A172 (cell line): ENCODE measurements at places on chromosomes 2 and 18.
A peak's percentile ranks its signal among the peaks of the same experiment; 100 is the strongest.

GRCh38 chr2:5064687-5065086 lies 627.5 kb upstream of the SOX11 start:
- no peak for DNase-seq

GRCh38 chr18:77833807-77834206 lies 584.2 kb downstream of the GALR1 start:
- DNase-seq, result no peak

DNA sequence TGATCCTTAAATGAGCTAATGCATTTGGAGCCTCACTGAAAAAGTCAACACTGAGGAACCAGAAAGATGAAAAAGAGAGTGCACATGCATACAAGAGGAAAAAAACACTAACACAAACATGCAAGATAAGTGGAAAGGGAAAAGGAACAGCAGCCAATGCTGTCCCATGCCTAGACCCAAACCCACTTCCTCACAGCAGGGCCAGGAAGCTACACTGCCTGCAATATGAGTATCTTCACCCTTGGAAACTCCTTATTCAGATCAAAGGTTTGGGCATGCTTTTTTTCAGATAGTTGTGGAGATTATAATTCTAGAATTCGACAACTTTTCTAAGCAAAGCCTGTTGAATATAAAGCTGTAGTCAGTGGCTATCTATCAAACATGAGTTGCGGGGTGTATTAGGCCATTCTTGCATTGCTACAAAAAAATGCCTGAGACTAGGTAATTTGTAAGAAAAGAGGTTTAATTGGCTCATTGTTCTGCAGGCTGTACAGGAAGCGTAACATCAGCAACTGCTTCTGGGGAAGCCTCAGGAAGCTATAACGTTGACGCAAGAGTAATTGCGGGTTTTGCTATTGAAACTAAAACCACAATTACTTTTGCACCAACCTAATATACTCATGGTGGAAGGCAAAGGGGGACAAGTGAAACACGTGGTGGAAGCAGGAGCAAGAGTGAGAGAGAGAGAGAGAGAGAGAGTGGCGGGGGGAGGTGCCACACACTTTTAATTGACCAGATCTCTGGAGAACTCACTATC lies 138.2 kb downstream of the MBD2 start:
- DNase-seq, result no peak

DNA sequence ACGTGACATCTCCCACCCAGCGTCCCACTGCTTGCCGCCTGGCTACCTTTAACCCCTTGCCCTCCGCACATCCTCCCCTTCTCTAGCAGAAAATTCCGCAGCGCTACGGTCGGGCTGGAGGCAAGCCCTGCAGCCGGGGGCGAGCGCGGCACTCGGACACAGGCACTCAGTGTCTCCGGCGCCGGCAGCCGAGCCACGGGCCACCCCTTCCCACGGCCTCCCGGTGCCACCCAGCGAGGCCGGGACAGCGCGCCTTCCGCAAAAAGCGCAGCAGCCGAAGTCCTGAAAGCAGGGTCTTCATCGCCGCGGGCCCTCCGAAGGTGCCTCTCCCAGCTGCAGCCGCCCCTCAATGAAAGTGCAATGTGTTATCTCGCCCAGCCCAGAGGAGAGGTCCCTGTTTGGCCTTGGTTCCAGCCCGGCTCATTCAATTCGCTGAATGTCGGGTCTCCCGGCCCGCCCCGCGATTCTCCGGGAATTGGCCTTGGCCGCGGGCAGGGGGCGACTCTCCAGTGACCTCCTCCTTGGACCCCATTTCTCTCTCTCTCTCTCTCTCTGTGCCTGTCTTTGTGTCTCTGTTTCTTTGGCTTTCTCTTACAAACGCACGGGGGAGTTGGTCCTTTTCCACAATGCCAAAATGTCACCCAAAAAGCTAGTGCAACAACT lies 1.1 kb downstream of the DLGAP1 start:
- DNase-seq, result no peak

DNA sequence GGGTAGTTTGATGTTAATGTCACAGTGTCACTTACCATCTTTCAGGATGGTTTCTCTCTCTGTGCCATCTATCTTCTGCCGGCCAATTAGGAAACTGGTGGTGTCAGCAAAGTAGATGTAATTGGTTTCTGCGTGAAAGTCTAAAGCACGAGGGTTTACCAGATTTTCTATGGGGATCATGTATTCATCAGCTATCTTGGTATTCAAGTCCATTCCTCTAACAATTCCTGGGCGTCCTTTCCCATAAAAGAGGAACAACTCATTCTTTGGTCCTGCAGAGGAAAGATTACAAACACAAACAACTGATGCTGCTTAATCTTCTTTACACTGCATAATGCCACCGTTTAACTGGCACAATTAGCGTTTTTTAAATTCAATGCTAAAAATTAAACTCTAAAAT lies 1081.9 kb downstream of the LRP1B start:
- no peak for DNase-seq

DNA sequence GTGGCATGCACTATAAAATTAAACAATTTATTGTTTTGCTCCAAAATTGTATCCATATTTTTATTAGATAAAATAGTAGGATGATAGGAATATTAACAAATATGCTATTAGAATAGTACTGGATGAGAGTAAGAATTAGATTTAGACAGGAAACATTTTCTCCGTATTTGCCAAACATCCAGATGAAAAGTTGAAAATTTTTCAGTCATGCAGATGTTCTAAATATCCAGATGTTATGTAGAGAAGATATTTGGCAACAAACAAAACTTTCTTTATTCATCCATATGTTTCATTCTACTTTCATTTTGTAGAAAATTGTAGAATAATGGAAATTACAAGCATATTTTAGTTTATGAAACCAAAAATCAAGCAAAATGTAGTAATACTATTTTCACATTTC lies 45.2 kb upstream of the NEUROD1 start:
- no peak for DNase-seq

- DNase-seq, result no peak
Measured at GRCh38 chr18:51867767-51868166, 472.2 kb upstream of the DCC start.

DNA sequence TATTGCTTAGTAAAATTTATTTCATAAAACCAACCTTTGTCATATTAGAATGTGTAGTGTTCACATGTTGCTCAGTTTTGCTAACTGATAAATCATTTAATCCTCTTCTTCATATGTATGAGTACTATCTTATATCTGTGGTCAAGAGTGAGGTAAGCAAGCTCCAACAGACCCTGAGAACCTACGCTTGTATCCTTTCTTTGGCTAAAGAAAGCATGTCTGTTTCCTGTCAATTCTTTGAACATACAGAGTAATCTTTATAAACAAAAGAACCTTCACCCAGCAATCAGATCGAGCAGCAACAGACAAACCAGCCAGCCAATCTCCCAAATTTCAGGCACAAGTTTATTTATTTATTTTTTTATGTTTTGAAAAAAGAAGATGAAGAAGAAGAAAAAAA lies 6.4 kb downstream of the ADCYAP1 start:
- no peak for DNase-seq

- no peak for DNase-seq
Measured at GRCh38 chr2:49830846-49831245, 676.5 kb upstream of the FSHR start.

DNA sequence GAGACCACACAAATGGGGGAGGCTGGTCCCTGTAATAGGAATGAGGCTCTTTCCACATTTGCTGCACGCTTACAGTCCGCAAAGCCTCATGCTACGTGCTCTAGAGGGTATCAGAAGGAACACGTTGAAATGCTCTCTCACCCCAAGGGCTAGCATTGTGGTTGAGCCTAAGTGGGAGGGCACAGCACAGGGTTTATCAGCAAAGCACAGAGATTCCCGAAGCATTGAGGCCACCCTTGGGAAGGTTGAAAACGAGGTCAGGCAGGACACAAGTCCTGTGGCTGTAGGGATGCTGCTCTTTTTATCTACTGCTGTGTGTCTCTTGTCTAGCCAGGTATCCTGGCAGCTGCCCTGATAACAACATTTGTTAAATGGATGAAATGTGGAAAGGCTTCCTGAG lies 378.3 kb downstream of the EN1 start:
- no peak for DNase-seq

- no peak for DNase-seq
Measured at GRCh38 chr2:216661639-216662375, 28.6 kb downstream of the IGFBP2 start.

DNA sequence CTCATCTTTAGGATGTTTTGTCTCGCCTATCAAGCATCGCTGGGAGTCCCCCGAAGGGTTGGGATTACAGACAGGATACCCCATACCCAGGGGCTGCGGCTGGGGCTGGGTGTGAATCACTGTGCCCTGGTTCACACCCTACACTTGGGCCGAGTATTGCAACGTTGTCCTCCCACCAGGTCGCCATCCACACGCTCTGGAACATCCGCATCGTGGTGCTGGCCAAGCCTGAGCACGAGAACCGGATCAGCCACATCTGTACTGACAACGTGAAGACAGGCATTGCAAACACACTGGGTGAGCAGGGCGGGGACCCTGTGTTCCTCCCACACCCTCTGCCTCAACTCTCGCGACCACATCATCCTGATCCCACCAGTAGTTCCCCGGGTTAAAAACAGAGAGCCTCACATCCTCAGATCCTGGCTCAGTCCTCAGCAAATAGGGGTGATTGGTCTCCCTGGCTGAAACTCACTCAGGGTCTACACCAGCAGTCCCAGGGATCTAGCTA lies 87.3 kb upstream of the ATG16L1 start:
- no peak for DNase-seq

- peak; percentile 53 for DNase-seq
Measured at GRCh38 chr2:220811952-220812570, 760.0 kb downstream of the EPHA4 start.

DNA sequence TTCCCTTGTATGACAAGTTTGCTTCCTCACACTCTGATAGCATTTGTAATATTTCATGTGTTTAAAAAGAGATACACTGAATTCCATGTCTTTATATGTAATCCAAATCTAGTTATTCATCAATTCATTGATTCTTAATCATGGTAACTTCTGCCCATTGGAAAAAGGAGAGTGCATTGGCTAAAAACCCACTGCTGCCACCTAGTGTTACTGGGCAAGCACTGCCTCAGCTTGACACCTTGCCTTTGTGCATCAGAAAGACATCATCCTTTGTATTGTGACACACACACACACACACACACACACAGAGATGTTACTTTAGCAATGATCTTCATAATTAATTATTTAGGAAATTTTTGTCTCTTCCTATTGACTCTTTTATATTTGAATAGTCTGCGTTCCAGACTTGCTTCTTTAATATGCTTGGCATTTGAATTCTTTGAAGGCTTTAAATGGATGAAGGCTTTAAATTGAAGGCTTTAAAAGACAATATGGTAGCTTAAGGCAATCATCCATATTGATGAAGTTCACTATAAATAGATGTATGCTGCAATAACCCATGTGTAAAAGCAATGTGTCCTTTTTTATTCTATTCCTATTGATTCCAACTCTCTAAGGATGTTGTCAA lies 414.2 kb upstream of the CHST9 start:
- peak; percentile 33 for DNase-seq

DNA sequence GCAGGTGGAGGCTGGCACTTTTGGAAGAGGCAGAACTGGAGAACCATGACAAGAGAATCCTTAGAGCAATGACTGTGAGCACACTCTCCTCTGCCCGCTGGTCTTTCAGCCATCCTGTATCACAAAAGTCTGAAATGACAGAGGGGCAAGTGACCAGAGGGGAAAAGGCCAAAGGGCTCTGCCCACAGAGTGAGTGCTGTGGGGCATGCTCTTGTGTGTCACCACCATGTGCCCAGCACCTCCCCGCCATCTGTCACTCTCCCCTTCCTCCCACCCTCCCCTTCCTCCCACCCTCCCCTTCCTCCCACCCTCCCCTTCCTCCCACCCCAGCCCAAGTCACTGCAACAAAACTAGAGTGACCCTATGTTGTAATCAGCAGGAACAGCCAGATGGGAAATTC lies 31.9 kb downstream of the DAW1 start:
- no peak for DNase-seq

- no peak for DNase-seq
Measured at GRCh38 chr18:76859474-76860339, 37.4 kb downstream of the ZNF236 start.

- DNase-seq, result no peak
Measured at GRCh38 chr2:132654968-132655367, 15.0 kb downstream of the LYPD1 start.

DNA sequence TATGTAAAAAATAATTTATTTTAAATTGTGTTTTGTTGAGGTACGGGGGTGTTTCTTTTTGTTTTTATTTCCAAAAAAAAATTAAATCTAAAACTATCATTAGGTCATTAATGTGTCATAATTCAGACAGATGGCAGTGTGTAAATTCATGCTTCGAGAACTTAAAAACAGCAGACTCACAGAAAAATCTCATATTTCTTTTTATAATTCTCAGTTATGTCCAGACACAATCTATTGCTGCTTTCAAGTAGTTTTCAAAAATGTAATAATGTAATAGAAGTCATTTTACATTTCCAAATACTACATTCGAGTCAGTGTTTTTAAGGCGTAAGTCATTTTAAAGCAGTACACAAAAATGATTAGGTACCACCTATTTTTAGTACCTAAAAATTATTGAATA lies 14.3 kb downstream of the IKZF2 start:
- no peak for DNase-seq

DNA sequence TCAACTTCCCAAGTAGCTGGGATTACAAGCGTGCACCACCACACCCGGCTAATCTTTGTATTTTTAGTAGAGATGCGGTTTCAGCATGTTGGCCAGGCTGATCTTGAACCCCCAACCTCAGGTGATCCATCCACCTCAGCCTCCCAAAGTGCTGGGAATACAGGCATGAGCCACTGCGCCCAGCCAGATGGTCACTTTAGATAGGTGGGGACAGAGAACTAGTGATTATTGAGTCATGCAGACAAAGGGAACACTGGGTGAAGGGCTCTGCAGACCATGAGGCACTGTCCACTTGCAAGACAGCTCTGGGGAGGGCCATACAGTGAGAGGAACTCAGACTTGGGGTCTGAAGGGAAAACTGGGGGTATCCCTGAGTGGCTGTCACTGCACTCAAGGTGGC lies 58.4 kb upstream of the POMC start:
- DNase-seq, result no peak

DNA sequence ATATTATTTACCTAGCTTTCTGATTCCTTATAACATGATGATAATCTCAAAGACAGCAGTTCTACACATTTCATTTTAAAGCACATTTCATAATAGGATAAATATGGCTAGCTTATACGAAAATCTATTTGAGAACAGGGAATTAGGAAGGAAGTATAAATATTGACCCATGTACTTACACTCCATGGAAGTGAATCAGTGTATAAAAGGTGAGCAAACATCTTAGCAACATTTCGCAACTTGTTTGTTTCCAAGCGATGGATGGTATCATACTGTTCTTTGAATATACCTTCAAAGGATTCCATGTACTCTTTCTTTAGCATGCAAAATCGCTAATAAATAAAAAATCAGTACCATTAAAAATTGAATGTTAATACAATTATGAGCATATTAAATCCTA lies 53.1 kb downstream of the CWC22 start:
- no peak for DNase-seq

DNA sequence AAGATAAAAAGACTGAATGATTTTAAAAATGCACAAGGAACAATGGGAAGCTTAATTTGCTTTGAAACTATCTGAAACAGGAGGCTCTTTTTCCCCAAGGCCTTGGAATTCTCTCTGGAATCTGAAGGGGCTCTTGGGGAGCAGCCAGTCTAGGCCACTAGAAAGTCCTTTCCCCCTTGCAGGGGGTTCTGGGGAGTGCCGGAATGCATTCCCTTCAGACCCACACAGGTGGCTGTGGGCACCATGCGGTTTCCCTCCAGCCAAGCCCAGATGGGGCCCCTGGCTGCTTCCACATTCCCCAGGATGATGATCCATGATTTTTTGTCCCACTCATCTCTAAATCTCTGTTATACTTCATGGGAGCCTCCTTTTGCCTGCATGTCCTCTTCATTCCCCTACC lies 10.7 kb downstream of the GPR45 start:
- peak; percentile 53 for DNase-seq
